ENCODE measurements at places on chromosomes 2 and 18.
A peak's percentile ranks its signal among the peaks of the same experiment; 100 is the strongest.

DNA sequence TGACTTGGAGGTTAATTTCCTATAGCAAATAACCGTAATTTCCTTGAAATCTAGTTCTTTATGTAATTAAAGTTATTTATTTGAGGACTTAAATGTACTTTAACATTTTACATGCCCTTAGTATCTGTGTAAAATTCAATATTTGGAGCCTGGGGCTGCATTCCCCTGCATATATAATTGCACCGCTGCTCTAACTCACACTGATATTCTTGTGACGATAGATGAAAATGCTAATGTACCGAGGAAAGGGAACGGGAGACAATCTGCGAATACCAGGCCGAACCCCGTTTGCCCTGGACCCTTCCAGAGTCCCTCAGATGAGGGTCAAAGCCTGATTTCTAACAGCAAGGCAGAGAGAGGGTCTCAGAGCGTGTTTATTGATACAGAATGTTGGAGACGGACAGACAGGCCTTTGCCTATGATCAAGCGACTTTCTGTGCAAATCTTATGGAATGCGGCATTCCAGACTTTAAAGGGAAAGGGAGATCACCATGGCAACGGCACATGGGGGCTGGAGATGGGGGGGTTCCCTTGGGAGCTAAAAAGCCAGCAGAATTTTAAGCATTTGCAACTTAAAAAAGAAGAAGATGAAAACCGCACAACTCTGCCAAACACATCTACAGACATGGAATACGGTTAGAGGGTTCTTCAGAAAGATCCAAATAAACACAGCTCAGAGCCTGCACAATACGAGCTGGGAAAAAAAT is 57.6 kb upstream of the TWIST2 start:
- DNase-seq, result no peak

- no peak for DNase-seq
These were observed 834.5 kb upstream of the ID2 start for GRCh38 chr2:7847321-7847720.

- DNase-seq, result no peak
These were observed 28.8 kb upstream of the CACNB4 start for GRCh38 chr2:152127628-152128027.

DNA sequence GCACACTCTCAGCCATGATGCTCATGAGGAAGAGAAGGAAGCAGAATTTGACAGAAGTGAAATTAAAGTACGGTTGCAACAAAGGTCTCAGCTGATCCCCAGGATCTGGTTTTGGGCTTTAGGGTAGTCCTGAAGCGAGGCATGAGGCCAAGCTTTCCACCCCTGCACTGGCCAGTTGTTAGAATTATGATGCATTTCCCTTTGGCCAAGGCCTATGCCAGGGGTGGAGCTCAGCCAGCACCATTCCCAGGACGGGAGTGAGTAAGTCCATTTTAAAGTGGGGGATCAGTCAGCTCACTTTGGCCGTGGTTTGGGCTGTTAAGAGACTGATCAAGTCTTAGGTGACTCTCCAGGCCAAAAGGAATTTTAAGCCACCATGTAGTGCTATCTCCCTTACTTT is 314.5 kb upstream of the MMADHC start:
- DNase-seq, result no peak

DNA sequence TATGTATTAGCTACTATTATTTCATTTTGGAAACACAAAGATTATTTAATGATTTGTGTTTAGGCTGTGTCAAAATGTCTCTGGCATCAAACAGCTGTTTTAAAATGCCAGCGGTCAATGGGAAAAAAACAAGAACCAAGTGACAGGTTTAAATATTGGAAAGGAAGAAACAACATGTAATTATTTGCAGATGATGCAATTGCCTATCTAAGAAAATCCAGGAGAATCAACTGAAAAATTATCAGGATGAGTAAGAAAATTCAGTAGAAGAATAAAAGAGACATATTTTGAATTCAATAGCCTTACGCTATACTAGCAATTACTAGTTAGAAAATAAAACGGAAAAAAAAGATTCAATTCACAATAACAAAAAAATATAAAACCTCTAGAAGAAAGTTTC is 51.6 kb downstream of the HNRNPLL start:
- no peak for DNase-seq

DNA sequence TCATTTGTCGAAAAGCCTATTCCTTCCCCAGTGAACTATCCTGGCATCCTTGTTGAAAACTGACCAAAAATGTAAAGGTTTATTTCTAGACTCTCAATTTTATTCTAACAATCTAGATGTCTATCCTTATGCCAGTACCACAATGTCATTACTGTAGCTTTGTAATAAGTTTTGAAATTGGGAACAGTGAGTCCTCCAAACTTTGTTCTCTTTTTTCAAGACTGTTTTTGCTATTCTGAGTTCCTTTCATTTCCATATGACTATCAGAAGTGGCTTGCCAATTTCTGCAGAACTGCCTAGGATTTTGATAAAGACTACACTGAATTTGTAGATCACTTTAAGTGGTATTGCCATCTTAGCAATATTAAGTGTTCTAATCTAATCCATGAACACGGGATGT is 9.7 kb downstream of the STARD7 start:
- no peak for DNase-seq

DNA sequence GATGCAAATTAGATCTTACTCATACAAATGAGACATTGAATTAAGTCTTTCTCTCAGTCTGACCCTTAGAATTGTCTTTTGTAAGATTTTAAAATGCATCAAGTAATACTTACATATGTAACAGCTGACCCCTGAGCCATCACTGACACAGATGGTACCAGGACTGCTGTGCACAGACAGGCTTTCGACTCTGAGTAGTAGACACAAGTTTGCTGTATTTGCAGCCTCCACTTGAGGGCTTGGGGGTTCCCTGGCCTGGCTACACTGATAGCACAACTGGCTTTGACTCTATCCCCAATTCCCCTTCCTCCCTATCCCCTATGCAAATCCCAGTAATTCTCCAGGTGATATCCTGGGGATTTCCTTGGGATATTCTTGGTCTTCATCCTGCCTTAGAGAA is 200.7 kb downstream of the RPIA start:
- DNase-seq, result no peak

DNA sequence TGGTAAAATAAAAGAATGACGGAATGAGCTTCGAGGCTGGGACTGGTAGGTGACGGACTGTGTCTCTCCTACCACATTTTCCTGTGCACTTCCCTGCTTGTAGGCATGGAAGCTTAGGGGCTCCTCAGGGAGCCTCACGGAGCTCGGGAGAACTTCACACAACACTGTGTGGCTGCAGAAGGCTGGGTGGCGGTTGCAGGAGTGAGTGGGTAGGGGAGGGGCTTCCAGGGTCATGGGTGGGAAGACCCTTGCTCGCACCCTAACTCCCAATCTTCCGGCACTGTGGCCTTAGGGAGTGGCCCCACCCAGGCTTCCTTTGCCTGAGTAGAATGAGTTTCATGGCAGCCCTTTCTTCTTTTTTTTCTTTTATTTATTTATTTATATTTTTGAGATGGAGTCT is 128.6 kb downstream of the INHBB start:
- DNase-seq, result no peak

GRCh38 chr2:110883406-110883805 is 151.0 kb downstream of the ACOXL start:
- no peak for DNase-seq

DNA sequence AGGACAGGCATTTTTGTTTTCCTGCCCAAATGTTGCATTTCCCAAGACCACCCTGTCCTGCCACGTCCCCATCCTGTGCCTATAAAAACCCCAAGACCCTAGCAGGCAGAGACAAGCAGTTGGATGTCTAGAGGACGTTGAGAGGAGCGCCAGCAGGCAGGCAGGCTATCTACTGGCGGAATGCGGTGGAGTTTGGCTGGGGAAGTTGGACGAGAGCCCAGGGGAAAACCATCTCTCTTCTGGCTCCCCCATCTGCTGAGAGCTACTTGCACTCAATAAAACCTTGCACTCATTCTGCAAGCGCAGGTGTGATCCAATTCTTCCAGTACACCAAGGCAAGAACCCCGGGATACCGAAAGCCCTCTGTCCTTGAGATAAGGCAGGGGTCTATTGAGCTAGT is 72.5 kb downstream of the ARL6IP6 start:
- DNase-seq, result no peak

DNA sequence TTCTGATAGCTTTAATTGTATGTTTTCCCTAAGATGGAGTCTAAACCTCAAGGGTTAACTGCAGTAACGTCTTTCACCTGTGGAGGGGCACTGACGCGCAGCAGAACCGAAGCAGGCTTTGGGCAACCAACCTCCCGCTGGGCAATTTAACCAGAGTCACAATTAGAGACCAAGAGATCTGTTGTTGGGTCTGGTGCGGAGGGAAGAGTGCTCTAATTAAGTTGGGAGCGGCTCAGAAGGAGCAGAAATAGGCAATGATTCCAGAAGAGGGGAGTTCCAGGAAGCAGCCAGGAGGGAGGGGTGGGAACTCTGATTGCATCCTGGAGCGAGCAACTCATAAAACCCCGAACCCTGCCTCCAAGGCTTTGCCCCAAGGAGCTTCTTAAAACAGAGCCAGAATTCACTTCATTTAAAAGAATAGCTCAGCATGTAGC is 245.8 kb downstream of the PAX3 start:
- no peak for DNase-seq

DNA sequence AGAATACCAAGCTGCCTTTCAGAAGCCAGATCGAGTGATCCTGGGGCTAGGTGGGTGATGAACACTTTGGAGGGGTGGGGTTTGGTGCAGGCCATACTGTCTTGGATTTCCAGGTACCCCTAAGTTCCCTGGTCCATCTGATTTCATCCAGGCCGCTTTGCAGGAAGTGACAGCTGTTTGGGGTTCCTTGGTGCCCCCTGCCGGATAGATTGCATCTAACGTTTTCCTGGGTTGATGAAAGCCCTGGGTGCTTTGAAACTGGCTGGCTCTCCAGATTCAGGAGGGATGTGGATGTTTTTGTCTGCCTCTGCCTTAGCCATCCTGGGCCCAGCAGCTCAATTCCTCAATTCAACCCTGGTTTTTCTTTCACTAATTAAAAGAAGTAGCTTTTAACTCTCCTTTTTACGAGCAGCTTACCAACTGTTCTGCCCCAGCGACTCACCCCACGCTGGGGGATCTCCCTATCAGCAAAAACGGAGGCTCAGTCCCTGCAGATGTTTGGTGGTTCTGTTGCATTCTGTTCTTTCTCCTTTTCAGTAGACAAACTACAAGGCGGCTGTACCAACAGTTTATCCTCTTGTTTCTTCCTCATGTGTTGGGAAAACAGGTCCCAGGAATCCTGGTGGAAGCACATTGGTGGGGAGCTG is 37.1 kb downstream of the ARHGEF4 start:
- DNase-seq, result peak; percentile 51

All from GM12891 (cell line).